ENCODE measurements at places on chromosomes 4 and X.
A peak's percentile ranks its signal among the peaks of the same experiment; 100 is the strongest.

DNA sequence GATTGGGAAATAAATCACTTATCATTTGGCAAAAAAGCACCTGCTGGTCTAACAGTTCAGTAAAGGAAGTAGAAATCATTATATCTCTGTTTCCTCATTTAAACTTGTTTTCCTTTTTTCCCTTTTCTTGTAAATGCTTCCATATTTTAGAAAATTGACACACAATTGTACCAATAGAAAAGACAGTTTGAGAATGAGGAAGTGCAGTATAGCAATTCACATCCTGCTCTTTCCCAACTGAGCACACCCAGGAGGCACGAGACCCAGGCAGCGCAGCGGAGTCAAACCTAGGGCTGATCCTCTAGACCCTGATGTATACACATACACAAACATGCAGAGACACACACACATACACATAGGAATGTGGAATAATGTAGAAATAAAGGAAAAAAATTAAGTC lies 74.8 kb upstream of the PACRGL start:
- DNase-seq = peak; percentile 73

GRCh38 chr4:70700712-70701111 lies 12.4 kb downstream of the UTP3 start:
- DNase-seq = no peak

- no peak for DNase-seq
Observed at GRCh38 chr4:78569306-78569821, 17.8 kb downstream of the ANXA3 start.

DNA sequence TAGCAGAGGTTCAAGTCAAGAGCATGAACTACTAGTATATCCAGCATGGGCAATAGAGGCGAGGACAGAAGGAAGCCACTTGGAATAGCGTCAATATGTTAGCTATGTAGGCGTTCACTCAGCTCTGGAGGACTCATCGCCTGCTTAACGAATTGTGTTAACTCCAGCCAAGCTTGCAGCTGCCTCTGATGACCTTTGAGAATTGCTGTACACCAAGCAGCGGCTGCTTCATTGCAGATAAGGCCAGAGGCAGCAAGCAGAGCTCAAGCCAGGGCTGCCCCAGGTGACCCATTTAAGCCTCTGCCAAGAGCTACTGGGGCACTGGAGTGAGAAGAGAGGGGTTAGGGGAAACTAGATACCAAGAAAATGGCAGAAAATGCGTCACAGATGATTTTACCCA lies 160.2 kb upstream of the IGFBP7 start:
- DNase-seq = no peak

All from NB4 (cell line).